NCI-H2081 (cell line): ENCODE measurements at places on chromosomes 1 and 21.

GRCh38 chr21:25081096-25081495 is 526.2 kb downstream of the MRPL39 start:
- no peak for DNase-seq

GRCh38 chr1:233614173-233614742 is 352 bp downstream of the KCNK1 start:
- DNase-seq = peak; percentile 59

DNA sequence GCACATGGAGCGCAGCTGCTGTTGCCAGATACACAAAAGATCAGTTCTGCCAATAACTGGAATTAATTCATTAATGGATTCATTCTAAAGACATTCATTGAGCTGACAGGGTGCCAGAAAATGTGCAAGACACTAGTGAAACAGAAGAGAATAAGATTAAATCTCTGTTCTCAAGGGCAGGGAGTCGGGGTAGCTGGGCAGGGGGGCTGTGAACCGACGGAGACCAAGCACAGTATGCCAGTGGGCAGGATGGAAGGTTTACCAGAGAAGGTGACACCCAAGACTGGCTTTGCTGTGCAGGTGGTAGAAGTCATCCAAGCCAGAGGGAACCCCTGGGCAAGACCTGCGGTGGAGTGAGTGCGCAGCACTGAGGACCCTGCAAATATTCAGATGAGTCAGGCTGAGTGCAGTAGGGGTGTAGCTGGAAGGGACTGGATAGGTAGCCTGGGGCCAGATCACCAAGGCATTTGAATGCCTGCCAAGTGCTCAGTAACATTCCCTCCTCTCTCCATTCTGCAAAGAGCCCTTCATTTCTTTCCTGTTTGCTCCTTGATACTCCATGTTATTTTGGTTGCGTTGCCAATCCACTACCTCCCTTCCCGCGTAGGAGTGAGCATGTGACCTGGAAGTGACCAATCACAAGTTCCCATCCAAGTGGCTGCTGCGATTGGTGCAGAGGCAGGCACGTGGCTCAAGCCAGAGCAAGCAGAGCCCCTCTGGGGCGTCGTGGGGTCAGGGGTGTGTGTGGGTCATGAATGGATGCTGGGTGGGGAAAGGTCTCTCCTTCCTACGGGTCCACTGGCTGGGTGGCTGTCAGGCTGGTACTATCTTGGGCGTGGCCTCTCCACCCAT is 413.1 kb downstream of the PTPRU start:
- DNase-seq = no peak

GRCh38 chr1:35539824-35540261 is 17.4 kb downstream of the KIAA0319L start:
- no peak for DNase-seq

DNA sequence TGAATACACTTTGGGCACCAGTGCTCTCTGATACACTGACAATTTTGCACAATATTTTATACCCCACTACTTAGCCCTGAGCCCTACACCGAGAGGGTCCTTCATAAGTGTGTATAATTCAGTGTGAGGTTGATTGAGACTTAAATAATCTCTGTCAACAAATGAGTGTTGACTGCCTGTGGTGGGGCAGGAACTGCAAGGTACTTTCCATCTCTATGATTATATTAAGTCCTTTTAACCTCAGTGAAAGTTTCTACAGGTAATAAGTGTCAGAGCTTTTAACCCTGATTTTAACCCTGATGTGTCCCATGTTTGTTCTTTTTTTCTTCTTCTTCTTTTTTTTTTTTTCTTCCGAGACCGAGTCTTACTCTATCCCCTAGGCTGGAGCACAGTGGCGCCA is 5.8 kb downstream of the CASQ1 start:
- DNase-seq = no peak

DNA sequence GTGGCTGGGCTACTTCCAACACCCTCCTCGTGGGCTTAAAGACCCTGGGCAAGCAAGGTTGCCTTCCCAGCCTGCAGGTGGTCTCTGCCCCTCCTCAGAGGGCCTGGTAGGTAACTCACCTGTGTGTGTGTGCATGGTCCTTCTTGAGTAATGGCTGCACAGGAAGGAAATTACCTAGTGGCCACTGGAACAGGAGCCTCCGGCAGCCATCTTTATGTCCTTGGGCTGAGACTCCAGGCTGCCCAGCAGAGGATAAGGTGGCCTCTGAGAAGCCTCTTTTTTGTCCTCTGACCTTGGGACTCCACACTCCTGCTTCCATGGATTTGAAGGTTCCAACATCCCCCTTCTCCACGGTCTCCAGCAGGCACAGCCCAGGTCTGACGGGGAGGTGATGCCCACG is 20.0 kb downstream of the DRAXIN start:
- DNase-seq = no peak

DNA sequence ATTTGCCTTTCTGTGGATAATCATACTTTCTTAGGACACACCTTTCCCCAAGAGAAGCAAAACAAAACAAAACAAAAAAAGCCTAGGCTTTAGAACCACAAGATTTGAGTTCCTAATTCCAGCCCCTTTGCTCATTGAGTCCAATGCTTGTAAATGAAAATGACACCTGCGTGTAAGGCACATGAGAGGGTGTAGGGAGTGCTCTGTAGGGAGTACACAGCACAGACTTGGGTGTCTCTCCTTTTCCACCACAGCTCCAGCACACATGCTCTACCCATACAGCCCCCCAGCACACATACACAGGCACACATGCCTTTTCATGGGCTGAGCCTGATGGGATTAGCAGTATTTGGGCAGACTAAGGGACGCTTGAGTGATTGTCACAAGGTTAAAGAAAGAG is 9.2 kb upstream of the NGF start:
- no peak for DNase-seq

GRCh38 chr21:21606041-21606440 is 607.8 kb downstream of the NCAM2 start:
- DNase-seq = no peak

DNA sequence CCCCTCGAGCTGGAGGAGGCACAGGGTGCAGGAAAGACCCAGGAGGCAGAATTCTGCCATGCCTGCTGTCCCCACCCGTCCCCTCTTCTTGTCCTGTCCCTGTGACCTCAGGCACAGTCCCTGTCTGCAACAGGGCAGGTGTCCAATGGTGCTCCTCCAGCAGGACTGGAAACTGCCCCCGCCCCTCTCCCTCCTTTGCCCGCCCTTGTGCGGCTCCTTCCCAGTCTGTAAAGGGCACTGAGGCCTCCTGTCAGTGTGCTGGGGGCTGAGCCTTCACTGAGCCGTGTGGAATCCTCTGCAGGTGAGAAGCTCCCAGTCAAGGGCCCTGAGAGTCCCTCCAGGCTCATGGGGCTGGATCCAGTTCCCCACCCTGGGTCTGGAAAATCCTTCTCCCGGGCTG is 28.9 kb downstream of the PRDM16 start:
- no peak for DNase-seq
